Germinal center (tissue), 1 donor: ENCODE measurements at places on chromosomes 7 and 10.

DNA sequence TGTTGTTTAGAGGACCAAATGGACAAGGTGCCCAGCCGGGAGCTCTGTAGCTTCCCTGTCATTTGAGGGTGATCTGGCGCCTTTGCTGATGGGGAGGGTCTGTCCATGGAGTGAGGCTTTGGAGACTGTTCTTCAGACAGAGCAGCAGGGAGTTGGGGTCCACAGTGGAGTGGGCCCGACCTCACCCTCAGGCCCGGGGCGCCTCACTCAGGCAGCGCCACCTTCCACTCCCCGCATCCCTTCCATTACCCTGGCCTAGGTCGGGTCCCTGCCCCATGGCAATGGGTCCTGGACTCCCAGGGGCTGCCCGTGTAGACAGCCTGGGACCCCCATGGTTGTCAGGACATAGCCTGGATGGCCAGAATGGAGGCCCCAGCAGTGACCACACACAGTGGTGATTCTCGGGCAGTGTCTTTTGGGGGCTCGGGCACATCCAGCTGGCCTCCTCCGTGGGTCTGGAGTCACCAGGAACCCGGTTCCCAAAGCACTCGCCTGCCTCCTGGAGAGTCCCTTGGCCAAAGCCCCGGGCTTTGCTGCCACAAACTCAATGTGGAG, 38.5 kb downstream of the TCERG1L start:
- DNase-seq, result no peak

DNA sequence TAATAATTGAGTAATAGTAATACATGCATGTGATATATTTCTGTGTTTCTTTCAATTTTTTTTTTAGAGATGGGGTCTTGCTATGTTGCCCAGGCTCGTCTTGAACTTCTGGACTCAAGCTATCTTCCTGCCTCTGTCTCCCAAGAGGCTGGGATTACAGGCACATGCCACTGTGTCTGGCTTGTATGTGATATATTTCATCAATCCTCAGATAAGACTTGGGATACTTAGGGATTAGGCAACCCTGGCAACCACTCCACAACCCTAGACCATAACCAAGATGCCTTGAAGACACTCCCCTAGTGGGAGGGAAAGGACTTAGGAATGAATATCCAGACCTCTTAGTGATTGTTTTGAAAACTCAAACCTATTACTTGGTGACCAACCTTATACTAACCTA, 154.8 kb downstream of the CCDC3 start:
- no peak for DNase-seq

DNA sequence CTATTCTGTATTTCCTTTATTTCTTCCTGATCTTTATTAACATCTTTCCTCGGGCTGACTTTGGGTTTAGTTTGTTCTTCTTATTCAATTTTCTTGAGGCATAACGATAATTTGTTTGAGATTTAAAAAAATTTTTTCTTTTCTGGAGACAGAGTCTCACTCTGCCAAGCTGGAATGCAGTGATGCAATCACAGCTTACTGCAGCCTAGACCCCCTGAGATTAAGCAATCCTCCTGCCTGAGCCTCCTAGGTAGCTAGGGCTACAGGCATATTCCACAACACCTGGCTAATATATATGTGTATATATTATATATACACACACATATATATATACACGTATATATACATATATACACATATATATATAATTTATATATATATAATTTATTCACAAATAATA, 540.2 kb downstream of the NXPH1 start:
- no peak for DNase-seq

- no peak for DNase-seq
These were observed 84.7 kb downstream of the CREM start for GRCh38 chr10:35211390-35211789.

GRCh38 chr7:72429316-72429715, 17.2 kb upstream of the CALN1 start:
- DNase-seq, result no peak

DNA sequence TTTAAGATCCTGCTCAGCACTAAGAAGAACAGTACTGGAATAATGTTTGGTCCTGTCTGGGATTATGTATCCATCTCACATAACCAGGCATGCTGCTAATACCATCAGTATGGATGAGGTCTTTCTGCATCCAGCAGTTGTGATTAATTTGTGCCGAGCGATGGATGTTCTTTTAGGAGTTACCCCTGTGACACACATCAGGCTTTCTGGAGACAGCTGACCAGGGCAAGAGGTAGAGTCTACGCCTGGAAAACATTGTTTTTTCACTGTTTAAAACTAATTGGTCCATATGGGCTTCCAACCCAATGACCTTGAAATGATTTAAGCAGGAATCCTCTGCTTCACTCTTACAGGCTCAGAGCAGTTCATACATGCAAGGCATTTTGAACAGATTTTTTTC, 603.0 kb downstream of the PCDH15 start:
- DNase-seq, result no peak

DNA sequence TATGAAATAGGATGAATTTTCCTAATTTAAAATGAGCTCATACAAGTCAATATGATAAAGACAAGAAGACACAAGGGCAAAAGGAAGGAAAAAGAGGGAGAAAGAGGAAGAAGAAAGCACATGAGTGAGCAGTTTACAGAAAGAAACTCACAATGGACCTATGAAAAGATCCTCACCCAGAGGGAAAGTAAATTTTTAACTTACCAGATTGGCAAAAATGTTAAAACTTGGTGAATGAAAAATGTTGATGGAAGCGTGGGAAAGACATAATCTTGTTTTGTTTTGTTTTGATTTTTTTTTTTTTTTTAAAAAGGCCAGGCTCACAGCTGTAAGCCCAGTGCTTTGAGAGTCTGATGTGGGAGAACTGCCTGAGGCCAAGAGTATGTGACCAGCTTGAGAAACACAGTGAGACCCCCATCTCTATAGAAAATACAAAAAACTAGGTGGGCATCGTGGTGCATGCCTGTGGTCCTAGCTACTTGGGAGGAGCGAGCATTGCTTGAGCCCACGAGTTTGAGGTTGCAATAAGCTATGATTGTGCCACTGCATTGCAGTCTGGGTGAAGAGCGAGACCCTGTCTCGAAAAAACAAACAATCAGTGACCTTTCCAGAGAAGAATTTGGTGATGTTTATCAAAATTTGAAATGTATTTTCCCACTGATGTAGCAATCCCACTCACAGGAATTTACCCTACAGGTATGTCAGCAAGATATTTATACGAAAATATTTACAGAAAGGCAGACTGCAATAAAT, 152.9 kb upstream of the ASAH2 start:
- DNase-seq, result no peak

DNA sequence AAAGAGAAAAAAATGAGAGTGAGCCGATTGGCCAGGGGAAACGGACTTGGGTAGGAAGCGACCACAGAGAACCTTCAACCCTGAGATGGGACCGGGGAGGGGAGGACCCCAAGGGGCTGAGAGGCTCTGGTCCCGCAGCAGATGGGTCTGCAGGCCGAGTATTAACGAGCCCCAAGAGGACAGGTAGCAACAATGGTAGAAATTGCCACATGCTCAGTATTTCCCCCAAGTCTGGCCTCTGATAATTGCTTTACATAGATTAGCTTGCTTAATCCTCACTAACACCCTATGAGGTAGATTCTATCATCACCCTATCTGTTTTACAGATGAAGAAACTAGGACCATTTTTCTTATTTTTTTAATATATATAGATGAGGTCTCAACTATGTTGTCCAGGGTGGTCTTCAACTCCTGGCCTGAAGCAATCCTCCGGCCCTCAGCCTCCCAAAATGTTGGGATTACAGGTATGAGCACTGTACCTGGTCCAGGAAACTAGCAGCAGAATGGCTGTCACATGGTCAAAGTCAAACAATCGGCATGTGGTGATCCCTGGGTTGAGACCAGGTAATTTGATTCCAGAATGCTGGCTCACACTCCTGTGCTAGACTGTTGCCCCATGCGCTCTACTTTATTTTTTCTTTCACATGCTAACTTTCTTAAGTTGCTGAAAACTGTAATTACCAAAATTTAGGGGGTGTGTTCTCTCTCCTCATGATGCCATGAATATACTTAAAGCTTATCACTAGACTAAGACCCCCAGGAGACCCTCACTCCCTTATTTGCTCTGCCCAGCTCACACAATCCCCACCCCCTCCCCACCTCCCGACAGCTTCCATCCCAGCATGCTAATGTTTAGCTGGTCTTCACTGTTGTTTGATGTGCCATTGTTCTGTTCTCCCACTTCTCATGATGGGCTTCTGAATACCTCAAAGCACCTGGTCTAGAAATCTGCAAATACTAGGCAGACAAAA, 67.9 kb upstream of the AFAP1L2 start:
- no peak for DNase-seq

DNA sequence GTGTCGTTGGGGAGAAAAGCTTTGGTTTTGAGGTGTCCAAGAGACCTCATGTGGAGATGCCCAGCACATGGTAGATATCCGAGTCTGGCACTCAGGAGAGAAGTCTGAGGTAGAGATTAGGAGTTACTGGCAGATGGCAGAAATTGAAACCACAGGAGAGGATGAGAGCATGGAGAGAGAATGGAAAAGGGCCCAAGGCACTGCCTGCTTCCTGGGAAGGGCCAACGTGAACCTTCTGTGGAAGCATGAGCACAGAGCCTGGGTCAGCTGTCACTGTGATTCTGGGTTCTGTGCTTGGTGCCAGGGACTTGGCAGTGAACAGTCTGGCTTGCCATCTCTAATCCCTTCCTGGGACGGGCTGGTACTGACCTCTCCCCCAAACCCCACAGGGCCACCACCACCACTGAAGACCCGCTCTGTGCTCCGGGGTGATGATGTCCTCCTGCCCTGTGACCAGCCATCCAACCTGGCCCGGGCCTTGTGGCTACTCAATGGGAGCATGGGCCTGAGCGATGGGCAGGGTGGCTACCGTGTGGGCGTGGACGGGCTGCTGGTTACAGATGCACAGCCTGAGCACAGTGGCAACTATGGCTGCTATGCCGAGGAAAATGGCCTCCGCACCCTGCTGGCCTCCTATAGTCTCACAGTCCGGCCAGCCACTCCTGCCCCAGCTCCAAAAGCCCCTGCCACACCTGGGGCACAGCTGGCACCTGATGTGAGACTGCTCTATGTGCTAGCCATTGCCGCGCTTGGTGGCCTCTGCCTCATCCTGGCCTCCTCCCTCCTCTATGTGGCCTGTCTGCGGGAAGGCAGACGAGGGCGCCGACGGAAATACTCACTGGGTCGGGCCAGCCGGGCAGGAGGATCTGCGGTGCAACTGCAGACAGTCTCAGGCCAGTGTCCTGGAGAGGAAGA, 4.1 kb downstream of the MRPL43 start:
- DNase-seq, result no peak
